Activated naive CD4-positive, alpha-beta T cell (primary cell): ENCODE measurements at places on chromosomes 1 and 21.

GRCh38 chr1:21863981-21864380 is 51.9 kb downstream of the LDLRAD2 start:
- DNase-seq: no peak

DNA sequence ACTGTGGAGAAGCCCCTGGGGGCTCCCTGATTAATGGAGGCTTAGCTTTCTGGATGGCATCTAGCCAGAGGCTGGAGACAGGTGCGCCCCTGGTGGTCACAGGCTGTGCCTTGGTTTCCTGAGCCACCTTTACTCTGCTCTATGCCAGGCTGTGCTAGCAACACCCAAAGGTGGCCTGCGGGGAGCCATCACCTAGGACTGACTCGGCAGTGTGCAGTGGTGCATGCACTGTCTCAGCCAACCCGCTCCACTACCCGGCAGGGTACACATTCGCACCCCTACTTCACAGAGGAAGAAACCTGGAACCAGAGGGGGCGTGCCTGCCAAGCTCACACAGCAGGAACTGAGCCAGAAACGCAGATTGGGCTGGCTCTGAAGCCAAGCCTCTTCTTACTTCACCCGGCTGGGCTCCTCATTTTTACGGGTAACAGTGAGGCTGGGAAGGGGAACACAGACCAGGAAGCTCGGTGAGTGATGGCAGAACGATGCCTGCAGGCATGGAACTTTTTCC is 24.8 kb downstream of the PCSK9 start:
- DNase-seq: no peak

- peak; percentile 12 for DNase-seq
Measured at GRCh38 chr1:205849619-205850355, at the start of gene PM20D1. Gene PM20D1 (minus strand): TSS chr1:205850132. CDS start chr1:205850072, 60 bp downstream.

DNA sequence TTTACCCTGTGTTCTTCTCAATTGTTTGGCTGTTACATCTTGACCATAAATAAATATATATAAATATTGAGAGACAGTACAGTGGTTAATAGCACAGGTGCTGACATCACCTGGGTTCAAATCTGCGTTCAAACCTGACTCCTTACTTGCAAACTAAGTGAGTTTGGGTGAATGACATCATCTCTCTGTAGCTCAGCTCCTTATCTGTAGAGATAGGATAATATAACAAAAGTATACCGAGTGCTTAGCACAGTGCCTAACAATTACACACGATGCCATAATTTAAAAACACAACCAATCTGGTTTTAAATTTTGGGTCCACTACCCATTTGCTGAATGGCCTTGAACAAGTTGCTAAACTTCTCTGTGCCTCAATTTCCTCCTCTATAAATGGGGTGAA is 86.6 kb downstream of the RRAGC start:
- no peak for DNase-seq

GRCh38 chr1:57879700-57880099 is 455.8 kb upstream of the DAB1 start:
- no peak for DNase-seq

GRCh38 chr1:167052389-167052788 is 37.8 kb downstream of the GPA33 start:
- DNase-seq: no peak

DNA sequence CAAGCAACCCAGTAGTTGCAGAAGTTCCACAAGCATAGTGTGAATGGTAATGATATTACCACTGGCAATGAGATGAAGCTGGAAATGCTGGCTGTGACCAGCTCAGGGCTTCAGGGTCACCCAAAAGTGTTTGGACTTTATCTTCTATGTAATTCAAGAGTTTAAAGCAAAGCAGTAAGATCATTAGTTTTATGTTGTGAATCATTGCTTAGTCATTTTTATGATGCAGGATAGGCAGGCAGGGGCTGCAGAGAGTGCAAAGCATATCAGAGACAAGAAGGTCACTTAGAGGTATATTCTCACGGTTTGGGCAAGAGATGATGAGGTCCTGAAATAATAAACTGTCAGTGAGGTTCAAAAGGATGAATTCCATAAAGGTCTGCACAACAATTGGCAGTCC is 147.4 kb downstream of the OLFM3 start:
- DNase-seq: no peak

DNA sequence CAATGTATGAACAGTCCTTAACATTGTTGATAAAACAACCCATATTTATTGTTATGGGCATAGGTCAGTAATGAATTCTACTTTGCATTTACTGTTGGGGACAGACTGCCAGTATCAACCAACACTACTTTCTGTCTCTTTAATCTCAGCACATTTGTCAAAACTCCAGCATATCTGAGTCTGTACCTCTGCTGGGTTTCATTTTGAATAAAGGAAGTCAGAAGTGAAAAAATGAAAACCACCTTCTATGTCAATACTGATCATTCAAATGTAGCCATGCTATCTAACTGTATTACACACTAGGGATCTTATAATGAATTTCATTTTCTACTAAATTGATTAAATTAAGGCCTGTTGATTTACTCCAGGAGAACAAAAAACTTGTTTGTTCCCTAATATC is 24.2 kb upstream of the CXADR start:
- DNase-seq: no peak

DNA sequence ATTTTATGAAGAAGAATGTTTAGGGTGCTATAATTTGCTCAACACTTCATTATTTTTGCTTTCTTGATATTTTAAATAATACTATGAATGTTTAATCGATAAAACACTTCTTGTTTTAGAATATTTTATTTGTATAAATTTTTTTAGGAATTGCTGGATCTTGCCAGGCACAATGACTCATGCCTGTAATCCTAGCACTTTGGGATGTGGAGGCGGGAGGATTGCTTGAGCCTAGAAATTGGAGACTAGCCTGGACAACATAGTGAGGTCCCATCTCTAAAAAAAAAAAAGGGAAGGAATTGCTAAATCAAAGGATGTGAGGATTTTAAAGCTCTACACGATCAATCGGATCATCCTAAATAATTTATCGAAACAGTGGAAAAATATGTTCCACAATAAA is 17.6 kb downstream of the RNF11 start:
- no peak for DNase-seq

DNA sequence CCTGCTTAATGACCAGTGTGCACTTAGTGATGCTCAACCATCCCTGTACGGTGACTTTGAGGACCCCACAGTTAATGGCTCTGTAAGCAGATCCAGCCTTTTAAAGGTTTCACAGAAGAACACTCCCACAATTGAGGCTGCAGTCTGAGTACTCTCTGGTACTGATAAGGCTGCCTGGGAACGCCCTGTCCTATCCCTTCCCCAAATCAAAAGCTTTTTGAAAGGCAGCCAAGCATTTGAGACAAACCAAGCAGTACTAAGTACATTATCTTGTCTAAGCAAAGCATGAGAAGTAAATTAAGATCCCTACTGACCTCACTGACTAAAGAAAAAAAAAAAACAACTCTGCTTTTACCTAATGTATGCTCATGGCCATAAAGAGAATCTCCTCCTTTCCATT is 60.7 kb downstream of the SH3GLB1 start:
- no peak for DNase-seq

DNA sequence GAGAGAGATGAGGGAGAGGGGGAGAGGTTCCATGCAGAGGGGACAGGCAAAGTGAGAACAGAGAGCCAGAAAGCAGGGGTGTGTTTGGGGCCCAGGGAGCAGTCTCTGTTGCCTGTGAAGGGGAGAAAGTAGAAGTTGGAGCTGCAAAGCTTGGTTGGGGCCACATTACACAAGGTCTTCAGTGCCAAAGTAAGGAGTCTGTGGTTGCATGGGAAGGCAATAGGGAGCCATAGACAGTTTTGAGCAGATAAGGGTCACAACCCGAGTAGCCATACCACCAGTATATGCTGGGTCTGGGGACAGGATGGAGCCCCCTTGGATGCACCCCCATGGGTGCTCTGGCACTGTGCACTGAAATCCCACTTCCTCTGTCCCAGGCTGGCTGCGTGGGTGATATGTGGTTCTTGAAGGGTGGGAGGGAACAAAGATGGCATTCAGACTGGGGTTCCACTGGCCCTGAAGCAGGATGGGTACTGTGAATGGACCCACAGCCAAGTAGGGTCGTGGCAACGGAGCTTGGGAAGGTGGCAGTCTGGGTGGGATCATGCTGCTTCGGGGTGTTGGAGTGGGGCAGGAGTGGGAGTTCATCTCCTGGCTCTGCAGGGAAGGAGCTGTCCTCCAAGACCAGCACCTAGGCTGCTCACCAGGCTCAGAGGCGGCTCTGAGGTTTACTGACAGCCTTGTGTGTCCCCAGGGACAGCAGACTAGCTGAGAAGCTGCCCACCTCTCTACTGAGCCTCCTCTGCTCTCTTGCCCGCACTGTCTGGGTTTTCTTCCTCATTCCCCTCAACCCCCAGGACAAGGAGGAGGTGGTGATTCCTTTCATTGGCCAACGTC is 12.1 kb downstream of the DRAXIN start:
- no peak for DNase-seq

- DNase-seq: no peak
Measured at GRCh38 chr21:24941316-24942185, 665.7 kb downstream of the MRPL39 start.

GRCh38 chr1:150165622-150166612 is 16.2 kb downstream of the PLEKHO1 start:
- DNase-seq: no peak

GRCh38 chr1:73804935-73805334 is 393.0 kb downstream of the LRRIQ3 start:
- DNase-seq: no peak

DNA sequence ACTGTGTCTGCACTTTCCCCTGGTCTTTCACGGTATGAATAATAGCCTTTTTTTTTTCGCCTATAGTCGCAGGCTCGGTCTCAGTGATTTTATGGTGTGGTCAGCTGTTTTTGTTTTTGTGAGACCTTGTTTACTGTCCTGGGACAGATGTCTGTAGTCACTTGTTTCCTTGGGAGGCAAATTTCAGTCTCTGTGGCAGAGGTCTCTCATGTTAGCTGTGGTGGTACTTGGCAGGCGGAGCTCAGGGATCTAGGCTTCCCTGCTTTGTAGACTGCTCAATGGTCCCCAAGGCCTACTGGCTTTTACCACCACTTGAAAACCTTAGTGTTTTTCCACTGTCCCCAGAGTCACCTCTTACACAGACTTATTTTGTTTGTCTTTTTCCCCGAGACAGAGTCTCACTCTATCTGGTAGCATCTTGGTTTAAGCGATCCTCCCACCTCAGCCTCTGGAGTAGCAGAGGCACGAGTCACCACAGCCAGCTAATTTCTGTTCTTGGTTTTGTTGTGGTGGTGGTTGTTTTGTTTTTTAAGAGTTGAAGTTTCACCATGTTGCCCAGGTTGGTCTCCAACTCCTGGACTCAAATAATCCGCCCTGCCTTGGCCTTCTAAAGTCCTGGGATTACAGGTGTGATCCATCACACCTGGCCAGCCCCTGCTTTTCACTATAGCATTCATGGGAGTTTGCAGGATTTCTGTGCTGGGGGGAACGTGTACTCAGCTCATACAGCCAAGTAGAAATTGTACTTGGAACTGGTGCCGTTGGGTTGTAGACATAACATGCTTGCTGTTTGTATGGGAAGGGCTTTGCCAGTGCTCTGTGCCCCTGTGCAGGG is 10.3 kb downstream of the RNU1-2 start:
- no peak for DNase-seq

- DNase-seq: no peak
Measured at GRCh38 chr1:71956613-71957285, 325.6 kb downstream of the NEGR1 start.

DNA sequence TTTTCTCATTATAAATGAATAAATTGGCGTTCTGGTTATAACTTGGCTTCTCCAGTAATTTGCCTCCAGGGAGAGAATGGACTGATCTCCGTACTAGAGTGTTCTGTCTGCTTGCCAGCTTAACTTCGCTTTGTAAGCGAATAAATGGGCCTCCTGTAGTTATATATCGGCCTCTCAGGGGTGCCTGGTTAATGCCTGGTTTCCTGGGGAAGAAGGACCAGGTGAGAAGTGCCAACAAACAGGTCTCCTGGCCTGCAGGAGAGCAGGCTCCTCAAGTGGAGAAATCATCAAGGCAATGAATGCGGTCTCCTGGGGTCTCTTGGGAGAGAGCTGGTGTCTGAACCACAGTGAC is 107.4 kb upstream of the SERBP1 start:
- no peak for DNase-seq

DNA sequence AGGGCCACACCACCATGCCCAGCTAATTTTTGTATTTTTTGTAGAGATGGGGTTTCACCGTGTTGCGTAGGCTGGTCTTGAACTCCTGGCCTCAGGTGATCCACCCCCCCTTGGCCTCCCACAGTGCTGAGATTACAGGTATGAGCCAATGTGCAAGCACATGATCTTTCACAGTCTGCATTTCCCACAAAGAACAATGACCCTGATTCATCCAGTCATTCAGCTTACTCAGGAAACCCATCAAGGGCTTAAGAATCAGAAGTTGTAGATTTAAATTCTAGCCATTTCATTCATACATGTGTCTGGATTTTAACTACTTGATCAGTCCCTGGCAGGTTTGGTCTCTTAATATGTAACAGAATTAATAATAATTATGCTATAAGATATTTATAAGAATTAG is 2065.7 kb downstream of the MRPL39 start:
- no peak for DNase-seq

DNA sequence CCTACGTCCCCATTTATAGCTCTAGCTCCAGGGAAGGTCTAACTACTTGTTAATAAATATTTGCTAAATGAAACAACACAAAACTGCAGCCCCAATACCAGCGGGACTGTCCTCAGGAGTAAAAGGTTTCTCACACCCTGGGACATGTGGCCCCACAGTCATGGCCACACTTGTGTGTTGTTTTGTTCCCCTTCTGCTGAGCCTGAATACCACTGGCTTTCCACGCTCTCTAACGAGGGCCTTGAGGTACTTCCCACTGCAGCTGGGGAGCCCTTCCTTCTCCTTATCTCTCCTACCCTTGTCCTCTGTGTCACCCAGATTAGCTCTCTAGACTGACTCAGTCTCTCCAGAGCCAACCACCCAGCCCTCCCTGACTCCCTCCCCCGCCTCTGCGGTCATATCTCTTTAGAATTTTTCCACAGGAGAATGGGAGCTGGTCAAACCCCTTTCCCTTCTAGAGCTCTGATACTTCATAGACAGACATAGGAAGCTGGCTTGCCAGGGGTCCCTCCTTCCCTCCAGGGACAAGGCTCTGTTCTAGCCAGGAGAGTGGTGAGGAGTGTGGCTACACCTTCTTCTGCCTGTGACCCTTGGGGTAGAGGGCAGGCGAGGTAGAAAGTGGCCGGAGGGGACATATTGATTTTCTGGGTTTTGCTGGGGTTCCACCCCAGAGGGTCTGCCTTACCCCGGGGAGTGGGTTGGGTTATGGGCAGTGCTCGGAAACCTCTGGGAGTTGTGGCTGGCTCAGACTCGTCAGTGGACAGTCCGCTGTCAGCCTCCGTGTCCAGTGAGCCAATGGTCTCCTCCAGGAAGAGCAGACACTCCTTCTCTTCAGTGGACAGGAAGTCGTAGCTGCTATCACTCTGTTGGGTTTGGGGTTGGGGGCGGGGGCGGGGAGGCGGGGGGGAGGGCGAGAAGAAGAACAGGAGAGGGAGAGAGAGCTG is 8.1 kb downstream of the C1orf116 start:
- DNase-seq: no peak

GRCh38 chr1:1760345-1760650 is 18.0 kb downstream of the NADK start:
- DNase-seq: no peak
